ENCODE measurements at places on chromosomes 2 and 18. TPM values are rescaled to one million over a fixed set of nuclear protein-coding genes. Genes with fewer than 3 reads are reported as not detected.

The STAT4 gene
- polyA plus RNA-seq, result 0.12 TPM

The WNT6 gene
- 0.08 TPM for polyA plus RNA-seq

The TGFBRAP1 gene
- 5.7 TPM for polyA plus RNA-seq

The GATA6 gene
- not detected for polyA plus RNA-seq

The C2orf78 gene
- 0.02 TPM for polyA plus RNA-seq

GRCh38 chr2:41026613-41027012 is 574.7 kb upstream of the SLC8A1 start:
- no peak for DNase-seq

DNA sequence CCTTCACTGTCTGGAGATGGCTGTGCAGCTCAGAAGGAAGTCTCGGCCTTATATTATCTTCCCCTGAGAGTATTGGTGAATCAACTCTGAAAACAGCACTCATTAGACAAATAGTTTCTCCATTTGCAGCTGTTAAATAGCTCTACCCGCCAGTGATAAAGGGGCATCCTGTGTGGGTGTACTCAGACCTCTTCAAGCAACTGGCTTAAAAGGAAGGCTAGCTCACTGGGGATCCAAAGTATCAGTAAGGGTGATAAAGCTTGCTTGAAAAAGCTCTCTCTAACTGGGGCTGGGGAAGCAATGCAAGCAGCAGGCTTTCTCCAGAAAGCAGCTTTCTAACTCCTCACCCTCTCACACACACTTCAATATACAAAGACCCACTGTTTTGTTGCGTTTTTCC is 64.9 kb upstream of the PSMD14 start:
- no peak for DNase-seq

- DNase-seq, result no peak
These were observed 4.0 kb upstream of the SLC35F5 start for GRCh38 chr2:113760400-113760799.

GRCh38 chr2:200253639-200254038 is 52.9 kb upstream of the SPATS2L start:
- no peak for DNase-seq

GRCh38 chr18:75227535-75228296 is 17.1 kb downstream of the TSHZ1 start:
- no peak for DNase-seq

DNA sequence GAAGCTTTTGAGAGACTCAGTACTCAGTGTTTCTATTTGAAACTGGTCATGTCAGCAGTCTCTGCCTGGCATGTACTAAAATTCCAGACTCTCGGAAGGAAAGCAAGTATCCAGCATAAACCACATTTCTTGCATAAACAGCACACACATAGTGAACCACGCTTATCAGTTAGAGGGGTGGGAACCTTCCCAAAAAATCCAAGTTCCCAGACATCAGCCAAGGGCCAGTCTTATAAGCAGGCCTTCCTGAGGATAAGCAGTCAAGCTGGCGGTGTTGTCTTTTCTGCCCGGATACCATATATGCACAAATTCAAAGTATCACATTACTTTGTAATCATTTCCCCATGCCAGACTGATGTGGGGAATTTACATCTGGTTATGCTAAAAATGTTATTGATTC is 73.6 kb downstream of the ST6GAL2 start:
- DNase-seq, result no peak

- no peak for DNase-seq
These were observed 24.3 kb upstream of the ASPRV1 start for GRCh38 chr2:69985688-69986087.

DNA sequence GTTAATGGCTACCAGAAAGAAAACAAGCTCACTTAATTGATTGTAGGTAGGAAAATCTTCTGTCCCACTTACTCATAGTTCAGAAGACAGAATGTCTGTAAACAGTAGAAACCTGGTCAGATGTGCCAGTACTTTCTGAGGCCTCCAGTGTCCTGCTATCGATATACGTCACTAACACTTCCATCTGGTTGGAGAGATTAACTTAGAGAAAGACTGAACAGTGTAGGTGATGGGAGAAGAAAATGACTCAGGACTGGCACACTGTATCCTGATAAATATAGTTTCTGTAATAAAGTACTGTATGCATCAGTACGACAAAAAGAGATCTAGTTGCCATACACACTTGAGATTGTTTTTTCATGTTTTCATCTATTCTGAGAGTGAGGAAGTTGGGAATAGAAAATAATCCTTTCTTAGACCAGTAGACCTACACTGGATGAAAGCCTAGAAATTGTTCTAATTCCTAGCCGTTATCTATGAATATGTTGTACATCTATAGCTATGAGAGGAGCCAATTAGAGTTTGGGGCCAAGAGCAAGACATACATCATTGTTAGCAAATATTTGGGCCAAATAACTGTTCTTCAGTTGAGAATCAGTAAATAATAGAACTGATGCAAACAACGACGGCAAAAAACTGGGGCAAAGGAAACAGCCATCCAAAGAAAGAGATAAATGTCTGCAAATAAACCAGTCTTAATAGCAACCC is 105.9 kb downstream of the NAT8 start:
- no peak for DNase-seq

GRCh38 chr2:208093128-208093527 is 31.2 kb downstream of the CRYGD start:
- DNase-seq, result no peak

- DNase-seq, result no peak
These were observed 138.7 kb upstream of the CCDC150 start for GRCh38 chr2:196500686-196501431.

DNA sequence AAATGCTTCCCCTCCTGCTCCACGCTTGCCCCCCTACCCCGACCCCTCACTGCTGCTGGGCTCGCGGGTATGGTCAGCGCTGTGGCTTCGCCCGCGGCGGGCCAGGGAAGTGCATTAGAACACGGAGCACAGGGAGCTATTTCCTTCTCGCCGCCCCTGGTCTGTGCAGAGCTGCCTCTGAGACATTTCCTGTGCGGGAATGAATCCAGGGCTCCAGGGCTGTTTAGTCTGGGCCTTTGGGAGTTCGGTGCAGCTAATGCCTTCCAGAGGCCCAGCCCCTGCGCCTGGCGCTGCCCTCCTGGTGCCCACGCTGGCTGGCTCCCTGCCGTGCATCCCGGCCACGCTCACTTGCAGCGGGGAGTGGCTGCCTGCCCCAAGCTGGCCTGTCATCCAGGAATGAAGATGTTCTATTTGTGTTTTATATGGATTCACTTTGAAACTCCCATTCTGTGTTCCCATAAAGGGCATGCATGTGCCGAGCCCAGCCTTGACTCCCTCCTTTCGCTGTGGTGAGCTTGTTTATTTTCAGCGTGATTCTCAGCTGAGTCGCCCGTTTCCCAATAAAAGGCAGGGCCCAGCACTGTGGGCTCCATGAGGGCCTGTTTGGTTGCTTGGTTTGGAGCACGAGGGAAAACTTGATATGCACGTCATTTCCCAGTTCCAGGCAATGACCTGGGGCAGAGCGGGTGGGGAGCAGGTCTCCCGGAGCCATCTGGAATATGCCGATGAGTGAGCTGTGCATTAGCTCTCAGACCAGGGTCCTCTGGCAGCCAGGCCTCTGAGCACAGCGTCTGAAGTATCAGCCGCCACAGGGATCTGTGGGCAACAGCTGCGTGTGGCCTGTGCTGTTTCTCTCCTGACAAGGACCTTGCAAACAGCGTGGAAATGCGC is 42.7 kb downstream of the SH3RF3 start:
- DNase-seq, result peak; percentile 85

DNA sequence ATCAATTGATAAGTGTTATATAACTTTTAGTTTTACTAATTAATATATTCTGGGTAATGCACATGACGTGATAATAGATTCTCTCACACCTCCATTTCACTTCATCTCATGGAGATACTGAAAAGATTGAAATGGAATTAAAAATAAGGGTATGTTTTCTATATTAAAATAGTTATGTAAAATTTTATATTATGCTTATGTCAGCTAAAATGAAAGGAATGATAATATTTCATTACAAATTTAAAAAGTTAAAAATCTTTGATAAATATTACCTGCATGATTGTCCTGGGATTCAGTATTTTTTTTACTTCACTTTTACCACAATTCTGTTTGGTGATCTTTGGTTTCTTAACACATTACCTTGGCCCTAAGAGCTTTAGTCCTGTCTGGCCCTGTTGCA is 823.8 kb upstream of the NRXN1 start:
- DNase-seq, result no peak

GRCh38 chr2:160613466-160614153 is 120.0 kb upstream of the RBMS1 start:
- DNase-seq, result no peak

- DNase-seq, result no peak
These were observed 80.7 kb downstream of the EML4 start for GRCh38 chr2:42249887-42250286.

All from SK-N-SH (cell line).